Smooth muscle cell of bladder (primary cell): ENCODE measurements at places on chromosomes 4 and X. TPM values are rescaled to one million over a fixed set of nuclear protein-coding genes. Genes with fewer than 3 reads are reported as not detected.

RTL9 gene
- under 0.01 and 0.14 TPM in 2 replicates for total RNA-seq

GRK4 gene
- 2.4 and 4.1 TPM in 2 replicates for total RNA-seq

CXorf65 gene
- total RNA-seq, result not detected in 2 replicates

GPR50 gene
- not detected in 2 replicates for total RNA-seq

SCARB2 gene
- 315 and 349 TPM in 2 replicates for total RNA-seq

GPR78 gene
- total RNA-seq, result 1.1 and 3.0 TPM in 2 replicates

ENOPH1 gene
- total RNA-seq, result 30.4 and 35.1 TPM in 2 replicates

CDX4 gene
- not detected in 2 replicates for total RNA-seq
